Naive thymus-derived CD8-positive, alpha-beta T cell (primary cell): ENCODE measurements at places on chromosomes 7 and 10.

- H3K36me3 ChIP-seq: peaks cover 2% of the 10 kb centered on the region
- H3K27ac ChIP-seq: no peak overlapping the region
Observed at GRCh38 chr7:2060701-2061100, 172.0 kb downstream of the MAD1L1 start.

DNA sequence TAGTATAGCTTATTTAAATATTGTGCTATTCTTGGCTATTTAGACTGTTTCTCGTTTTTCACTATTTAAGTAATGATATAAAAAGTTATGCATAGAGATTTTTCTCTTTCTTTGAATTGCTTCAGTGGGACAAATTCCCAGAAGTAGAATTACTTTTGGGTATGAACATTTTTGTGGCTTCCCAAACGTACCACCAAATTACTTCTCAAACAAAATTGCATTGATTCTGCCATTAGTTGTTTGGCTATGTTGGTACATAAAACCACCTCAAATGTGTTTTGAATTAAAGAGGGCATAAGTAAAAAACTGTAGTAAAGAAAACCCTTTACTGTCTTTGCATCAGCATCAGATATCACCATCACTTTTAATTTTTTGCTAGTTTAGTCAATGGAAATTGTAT, 31.0 kb downstream of the AKR1B1 start:
- H3K27me3 ChIP-seq: peaks cover 2% of the 10 kb centered on the region
- H3K4me3 ChIP-seq: no peak overlapping the region
- DNase-seq: no peak
- H3K4me1 ChIP-seq: peaks cover 12% of the 10 kb centered on the region
- no peak overlapping the region for H3K27ac ChIP-seq

GRCh38 chr7:24307326-24307725, 23.3 kb downstream of the NPY start:
- H3K27ac ChIP-seq: no peak overlapping the region
- DNase-seq: no peak
- no peak overlapping the region for H3K4me3 ChIP-seq
- peaks cover 25% of the 10 kb centered on the region for H3K27me3 ChIP-seq

DNA sequence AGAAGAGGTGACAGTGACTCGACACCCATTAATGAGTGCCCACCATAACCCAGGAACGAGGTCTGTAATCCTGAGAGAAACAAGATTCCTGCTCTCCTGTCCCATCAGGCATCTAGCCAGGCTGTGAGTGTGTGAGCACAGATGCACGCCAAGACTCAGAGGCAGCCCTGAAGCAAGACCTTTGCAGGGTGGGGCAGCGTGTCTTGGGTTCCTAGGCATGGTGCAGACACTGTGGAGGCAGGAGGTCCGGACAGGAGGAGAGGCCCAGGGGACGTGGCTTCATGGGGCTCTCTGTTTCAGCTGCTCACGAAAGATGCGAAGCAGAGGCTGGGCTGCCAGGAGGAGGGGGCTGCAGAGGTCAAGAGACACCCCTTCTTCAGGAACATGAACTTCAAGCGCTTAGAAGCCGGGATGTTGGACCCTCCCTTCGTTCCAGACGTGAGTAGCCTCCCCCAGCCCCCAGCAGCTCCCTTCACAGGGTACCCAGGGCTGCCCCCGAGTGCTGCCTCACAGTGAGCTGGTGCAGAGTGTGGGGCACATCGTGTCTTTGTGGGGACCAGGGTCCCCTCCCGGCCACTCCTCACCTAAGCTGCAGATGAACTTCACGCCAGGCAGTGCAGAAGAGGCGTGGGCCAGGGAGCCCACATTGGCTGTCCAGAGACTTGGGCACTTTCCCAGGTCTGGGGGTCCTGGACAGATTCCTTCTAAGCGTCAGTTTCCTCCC, 94.5 kb downstream of the RGS10 start:
- no peak overlapping the region for H3K27ac ChIP-seq
- DNase-seq: no peak
- H3K4me3 ChIP-seq: no peak overlapping the region
- peaks cover 9% of the 10 kb centered on the region for H3K4me1 ChIP-seq
- H3K36me3 ChIP-seq: no peaks in the 10 kb centered on the region

DNA sequence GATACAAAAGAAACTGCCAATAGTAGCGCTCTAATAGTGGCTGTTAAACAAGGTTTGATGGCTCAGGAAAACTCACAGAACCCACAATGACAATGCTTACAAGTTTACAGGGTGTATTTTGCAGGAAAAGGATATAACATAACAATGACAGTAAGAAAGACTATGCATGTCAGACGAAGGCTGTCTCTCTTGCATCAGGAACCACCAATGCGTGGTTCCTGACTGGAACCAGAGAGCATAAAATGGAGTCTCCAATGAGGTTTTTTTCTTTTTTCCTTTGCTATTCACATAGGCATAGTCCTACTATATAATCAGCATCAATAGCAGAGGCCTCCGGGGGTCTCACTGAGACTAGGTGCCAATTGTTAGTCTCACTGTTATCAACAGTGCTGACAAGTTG, 120.4 kb upstream of the STEAP1 start:
- no peaks in the 10 kb centered on the region for H3K4me1 ChIP-seq
- no peaks in the 10 kb centered on the region for H3K27me3 ChIP-seq
- no peak overlapping the region for H3K4me3 ChIP-seq
- H3K36me3 ChIP-seq: no peaks in the 10 kb centered on the region
- no peak for DNase-seq

- no peaks in the 10 kb centered on the region for H3K4me1 ChIP-seq
- H3K36me3 ChIP-seq: no peaks in the 10 kb centered on the region
- no peak overlapping the region for H3K4me3 ChIP-seq
- no peaks in the 10 kb centered on the region for H3K27me3 ChIP-seq
- H3K27ac ChIP-seq: no peak overlapping the region
- no peak for DNase-seq
Observed at GRCh38 chr10:71649631-71650030, 69.9 kb downstream of the C10orf105 start.

GRCh38 chr7:123768493-123768892, 19.7 kb upstream of the WASL start:
- peaks cover 8% of the 10 kb centered on the region for H3K27me3 ChIP-seq
- H3K4me3 ChIP-seq: no peak overlapping the region
- no peak overlapping the region for H3K27ac ChIP-seq
- no peak for DNase-seq
- H3K4me1 ChIP-seq: peaks cover 5% of the 10 kb centered on the region
- H3K36me3 ChIP-seq: no peaks in the 10 kb centered on the region

GRCh38 chr7:70756789-70757188, 375.2 kb upstream of the GALNT17 start:
- no peak overlapping the region for H3K27ac ChIP-seq
- H3K36me3 ChIP-seq: no peaks in the 10 kb centered on the region
- no peaks in the 10 kb centered on the region for H3K27me3 ChIP-seq
- no peak overlapping the region for H3K4me3 ChIP-seq
- H3K4me1 ChIP-seq: no peaks in the 10 kb centered on the region
- DNase-seq: no peak

DNA sequence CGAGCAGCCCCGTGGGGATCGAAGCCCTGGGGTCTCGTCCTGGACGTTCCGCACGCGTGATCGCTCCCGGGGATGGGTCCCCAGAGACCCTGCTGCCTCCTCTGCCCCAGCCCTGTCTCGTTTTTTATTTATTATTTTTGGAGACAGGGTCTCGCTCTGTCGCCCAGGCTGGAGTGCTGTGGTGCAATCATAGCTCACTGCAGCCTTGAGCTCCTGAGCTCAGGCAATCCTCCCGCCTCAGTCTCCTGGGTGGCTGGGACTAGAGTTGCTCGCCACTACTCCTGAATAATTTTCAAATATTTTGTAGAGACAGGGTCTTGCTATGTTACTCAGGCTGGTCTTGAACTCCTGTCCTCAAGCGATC, 319 bp upstream of the STX1A start:
- peaks cover 2% of the 10 kb centered on the region for H3K36me3 ChIP-seq
- no peak overlapping the region for H3K27ac ChIP-seq
- H3K27me3 ChIP-seq: peaks cover 3% of the 10 kb centered on the region
- no peak for DNase-seq
- H3K4me1 ChIP-seq: peaks cover 14% of the 10 kb centered on the region
- H3K4me3 ChIP-seq: peak overlapping the region; percentile 80

- peaks cover 66% of the 10 kb centered on the region for H3K27me3 ChIP-seq
- no peaks in the 10 kb centered on the region for H3K4me1 ChIP-seq
- no peak overlapping the region for H3K27ac ChIP-seq
- H3K36me3 ChIP-seq: no peaks in the 10 kb centered on the region
Observed at GRCh38 chr10:111158595-111158994, 81.8 kb downstream of the ADRA2A start.

GRCh38 chr10:78173360-78174015, 139.8 kb downstream of the RPS24 start:
- H3K4me1 ChIP-seq: no peaks in the 10 kb centered on the region
- H3K36me3 ChIP-seq: no peaks in the 10 kb centered on the region
- no peaks in the 10 kb centered on the region for H3K27me3 ChIP-seq
- H3K27ac ChIP-seq: no peak overlapping the region
- no peak for DNase-seq

- H3K27me3 ChIP-seq: no peaks in the 10 kb centered on the region
- H3K27ac ChIP-seq: peak overlapping the region; percentile 22
- no peak for DNase-seq
Observed at GRCh38 chr10:132453470-132453861, 56.5 kb downstream of the PWWP2B start.

DNA sequence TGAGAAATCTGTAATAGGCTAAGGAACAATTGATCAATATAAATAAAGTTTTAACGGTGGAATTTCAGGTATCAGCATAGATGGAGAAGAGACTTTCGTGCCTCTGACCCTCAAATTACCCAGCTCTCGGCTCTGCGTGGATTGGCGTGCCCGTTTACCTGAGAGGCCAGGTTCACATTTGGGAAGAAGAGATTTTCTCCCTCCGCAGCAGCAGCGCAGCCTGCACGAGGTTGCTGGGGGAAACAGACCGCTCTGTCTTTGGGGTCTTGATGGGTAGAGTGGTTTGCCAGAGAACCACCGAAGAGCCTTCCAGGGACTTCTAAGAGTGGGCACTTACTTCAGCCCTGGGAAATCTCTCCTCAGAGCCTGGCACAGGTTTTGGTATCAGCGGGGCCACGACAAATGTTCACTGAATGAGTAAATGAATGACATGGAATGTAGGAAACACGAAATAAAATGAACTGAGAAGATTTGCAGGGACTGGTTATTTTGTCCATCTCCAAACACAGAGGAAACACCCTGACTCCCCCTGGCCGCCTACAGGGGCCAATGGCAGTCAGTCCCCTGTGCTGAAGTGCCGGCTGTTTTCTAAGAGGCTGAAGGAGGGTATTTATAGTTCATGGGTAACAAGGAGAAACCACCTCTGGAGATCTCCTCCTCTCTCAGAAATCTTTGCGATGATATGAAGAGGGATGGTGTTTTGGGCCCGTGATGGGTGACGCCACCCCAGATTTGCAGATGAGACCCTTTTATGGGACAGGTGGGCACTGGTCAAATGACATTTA, 338.5 kb downstream of the ADARB2 start:
- H3K4me1 ChIP-seq: peaks cover 2% of the 10 kb centered on the region
- no peak overlapping the region for H3K4me3 ChIP-seq
- peaks cover 14% of the 10 kb centered on the region for H3K27me3 ChIP-seq

DNA sequence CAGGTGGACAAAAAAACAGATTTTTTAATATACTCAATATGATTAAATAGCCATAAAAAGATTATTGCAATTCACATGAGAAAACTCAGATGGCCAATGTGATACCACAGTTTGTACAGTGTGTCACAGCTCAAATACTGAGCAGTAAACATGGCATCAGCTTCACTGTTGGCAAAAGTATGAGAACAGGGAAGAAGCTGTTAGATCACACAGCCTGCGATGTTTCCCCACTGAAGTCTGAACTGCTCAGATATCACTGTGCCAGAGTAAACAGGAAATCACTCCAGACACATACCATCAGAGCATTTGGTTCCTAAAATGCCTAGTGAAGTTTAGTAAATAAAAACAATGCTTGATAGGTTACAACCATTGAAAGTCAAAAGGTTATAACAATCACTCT, 347.8 kb downstream of the ETV1 start:
- no peaks in the 10 kb centered on the region for H3K27me3 ChIP-seq
- no peak for DNase-seq
- H3K4me1 ChIP-seq: no peaks in the 10 kb centered on the region
- H3K36me3 ChIP-seq: no peaks in the 10 kb centered on the region
- H3K27ac ChIP-seq: no peak overlapping the region
- H3K4me3 ChIP-seq: no peak overlapping the region

GRCh38 chr7:129122078-129122750, 22.3 kb upstream of the TSPAN33 start:
- peaks cover 2% of the 10 kb centered on the region for H3K27me3 ChIP-seq
- H3K36me3 ChIP-seq: peaks cover 11% of the 10 kb centered on the region
- H3K4me1 ChIP-seq: peaks cover 20% of the 10 kb centered on the region

DNA sequence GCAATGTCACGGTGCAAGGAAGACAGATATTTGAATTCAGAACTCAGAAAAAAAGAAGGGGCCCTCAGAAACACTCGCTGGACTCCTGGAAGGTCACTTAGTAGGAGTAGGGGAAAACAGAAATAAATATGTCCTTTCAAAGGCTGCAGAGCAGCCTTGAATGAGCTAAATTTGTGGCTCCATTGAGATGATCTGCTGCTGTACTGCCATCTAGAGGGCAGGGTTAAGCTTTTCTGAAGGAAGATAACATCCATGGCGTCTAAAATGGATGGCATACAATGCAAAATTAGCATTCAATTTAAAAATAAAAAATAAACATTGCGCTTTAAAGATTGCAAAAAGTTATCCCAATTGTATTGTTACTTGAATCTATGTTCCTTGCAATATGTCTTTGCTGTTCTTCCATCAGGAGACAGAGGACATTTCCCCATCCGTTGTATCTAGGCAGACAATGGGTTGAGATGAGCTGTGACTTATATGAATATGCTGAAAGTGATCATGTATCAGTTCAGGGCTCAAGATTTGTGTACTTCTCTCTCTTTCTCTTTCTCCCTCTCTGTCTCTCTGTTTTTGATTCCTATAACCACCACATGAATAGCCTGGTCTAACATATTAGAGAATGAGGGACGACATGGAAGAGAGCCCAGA, 642.2 kb downstream of the SH2D4B start:
- H3K27me3 ChIP-seq: no peaks in the 10 kb centered on the region
- DNase-seq: no peak
- peaks cover 4% of the 10 kb centered on the region for H3K36me3 ChIP-seq
- H3K4me1 ChIP-seq: no peaks in the 10 kb centered on the region
- no peak overlapping the region for H3K27ac ChIP-seq
- H3K4me3 ChIP-seq: no peak overlapping the region

DNA sequence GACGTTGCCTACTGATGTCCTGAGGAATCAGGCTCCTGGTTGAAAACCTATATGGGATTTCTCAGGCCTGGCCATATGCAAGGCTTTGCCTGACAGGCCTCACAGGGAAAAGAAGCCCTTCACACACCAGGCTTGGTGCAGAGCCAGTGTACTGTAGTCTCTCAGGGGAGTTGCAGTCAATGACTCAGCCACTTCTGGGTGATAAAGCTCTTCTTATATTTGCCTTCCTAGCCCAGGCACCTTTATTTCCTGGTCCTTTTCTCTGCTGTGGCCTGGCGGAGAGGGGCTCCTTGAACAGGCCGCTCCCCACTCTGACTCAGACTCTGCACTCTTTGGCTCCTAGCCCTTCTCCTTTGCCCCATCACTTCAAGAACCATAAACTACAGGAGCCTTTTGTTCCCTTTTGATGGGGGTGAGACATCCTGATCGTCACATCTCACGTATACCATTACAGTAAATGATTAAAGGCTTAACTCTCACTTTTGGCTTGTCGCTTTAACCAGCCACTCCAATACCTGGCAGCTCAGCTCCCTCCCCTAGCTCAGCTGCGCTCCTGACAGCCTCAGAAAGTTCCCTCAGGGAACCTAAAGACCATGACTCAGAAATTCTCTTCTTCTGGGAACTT, 33.5 kb downstream of the DPY19L1 start:
- no peaks in the 10 kb centered on the region for H3K4me1 ChIP-seq
- no peaks in the 10 kb centered on the region for H3K27me3 ChIP-seq
- no peak overlapping the region for H3K27ac ChIP-seq
- no peak overlapping the region for H3K4me3 ChIP-seq
- peaks cover 20% of the 10 kb centered on the region for H3K36me3 ChIP-seq
